ENCODE measurements at places on chromosomes 6 and 20.

- no peak for DNase-seq
Observed at GRCh38 chr20:10314198-10314597, 95.6 kb downstream of the SNAP25 start.

GRCh38 chr6:128422871-128423270, 97.5 kb downstream of the PTPRK start:
- DNase-seq, result no peak

GRCh38 chr6:37517411-37517812, 17.7 kb upstream of the CCDC167 start:
- DNase-seq, result no peak

GRCh38 chr6:159886270-159886669, 4.5 kb upstream of the MAS1 start:
- no peak for DNase-seq

- no peak for DNase-seq
Observed at GRCh38 chr20:37383229-37383989, 37.5 kb downstream of the SRC start.

GRCh38 chr6:43722920-43723545, 35.4 kb upstream of the MRPS18A start:
- no peak for DNase-seq

GRCh38 chr6:73521351-73521985, 636 bp upstream of the EEF1A1 start:
- DNase-seq, result peak; percentile 96

DNA sequence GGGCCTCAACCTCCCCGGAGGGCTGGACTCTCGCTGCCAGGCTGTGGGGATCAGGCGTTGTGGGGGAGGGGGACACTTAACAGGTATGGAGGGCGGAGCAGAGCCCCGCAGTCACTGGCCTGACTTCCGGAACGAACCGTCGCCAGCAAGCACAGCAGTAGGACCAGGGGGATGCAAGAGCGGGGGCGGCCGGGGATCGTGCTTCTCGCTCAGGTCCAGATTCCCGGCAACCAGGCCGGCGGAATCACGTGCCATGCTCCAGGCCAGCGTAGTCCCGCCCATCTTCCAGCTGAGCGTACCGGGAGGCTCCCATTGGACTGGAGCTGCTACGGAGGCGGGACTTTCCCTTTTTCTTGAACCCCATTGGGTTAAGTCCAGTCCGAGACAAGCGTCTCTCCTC, 10.0 kb upstream of the POU5F1 start:
- no peak for DNase-seq

GRCh38 chr20:35077341-35077740, 15.3 kb downstream of the TRPC4AP start:
- no peak for DNase-seq

DNA sequence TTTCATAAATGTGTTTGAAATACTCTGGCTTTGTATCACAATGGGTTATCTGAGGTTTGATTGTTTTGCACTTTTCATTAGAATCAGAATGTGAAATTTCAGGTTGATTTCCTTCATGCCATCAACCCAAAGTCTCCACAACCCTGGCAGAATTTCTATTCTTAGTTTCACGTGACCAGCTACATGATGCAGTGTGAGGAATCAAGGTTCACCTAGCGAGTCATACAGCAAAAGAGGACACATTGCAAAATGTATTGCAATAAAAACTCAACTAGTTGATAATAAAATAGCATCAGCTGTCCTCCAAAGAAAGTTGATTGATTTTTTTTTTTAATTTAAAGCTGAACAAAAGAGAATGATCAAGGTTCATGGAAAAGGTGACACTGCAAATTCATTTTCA, 2.2 kb downstream of the HAO1 start:
- DNase-seq, result no peak

DNA sequence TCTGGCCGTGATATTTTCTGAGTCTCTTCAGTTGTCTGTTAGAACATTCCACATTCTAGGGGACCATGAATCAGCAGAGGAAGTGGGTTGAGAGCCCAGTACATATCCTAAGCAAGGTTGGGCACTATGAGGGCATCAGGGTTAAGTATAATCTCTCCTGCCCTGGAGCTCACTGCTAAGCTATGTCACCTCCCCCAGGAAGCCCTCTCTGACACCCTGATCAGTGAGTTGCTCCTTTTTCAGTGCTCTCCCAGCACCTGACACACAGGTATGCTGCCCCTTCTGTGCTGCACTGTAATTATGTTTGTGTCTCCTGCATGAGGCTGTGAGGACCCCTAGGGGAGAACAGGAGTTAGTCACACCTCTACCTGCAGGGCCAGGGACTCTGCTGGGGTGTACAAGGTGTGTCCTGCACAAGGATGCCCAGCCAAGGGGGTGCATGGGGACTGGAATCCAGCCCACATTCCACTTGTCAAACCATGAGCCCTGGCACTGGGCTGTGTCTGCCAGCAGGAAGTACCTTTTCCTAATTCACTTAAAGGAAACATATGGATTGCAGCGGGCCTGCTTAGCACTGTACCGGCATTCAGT, 3.9 kb downstream of the RAB44 start:
- peak; percentile 9 for DNase-seq

DNA sequence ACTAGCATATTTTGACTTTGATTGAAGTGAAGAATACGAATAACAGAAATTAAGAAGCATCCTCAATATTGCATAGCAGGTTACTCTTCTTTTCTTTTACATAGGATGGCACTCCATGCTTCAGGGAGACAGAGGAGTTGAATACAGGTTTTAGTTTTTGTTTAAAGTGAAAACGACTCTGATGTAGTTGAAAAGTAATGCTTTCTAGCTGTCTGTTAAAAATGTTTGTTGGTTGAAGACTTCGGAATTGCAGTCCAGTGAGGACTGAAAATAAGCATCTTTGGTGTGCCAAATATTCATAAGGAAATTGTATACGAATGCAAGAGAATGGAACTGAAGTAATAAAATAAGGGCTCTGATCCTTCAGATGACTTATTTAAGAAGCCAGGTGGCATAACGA, 618 bp upstream of the SLC16A10 start:
- no peak for DNase-seq

- DNase-seq, result no peak
Observed at GRCh38 chr20:3699037-3699436, 13.4 kb downstream of the SIGLEC1 start.

- DNase-seq, result no peak
Observed at GRCh38 chr20:25586877-25587276, 1.5 kb upstream of the NINL start.

DNA sequence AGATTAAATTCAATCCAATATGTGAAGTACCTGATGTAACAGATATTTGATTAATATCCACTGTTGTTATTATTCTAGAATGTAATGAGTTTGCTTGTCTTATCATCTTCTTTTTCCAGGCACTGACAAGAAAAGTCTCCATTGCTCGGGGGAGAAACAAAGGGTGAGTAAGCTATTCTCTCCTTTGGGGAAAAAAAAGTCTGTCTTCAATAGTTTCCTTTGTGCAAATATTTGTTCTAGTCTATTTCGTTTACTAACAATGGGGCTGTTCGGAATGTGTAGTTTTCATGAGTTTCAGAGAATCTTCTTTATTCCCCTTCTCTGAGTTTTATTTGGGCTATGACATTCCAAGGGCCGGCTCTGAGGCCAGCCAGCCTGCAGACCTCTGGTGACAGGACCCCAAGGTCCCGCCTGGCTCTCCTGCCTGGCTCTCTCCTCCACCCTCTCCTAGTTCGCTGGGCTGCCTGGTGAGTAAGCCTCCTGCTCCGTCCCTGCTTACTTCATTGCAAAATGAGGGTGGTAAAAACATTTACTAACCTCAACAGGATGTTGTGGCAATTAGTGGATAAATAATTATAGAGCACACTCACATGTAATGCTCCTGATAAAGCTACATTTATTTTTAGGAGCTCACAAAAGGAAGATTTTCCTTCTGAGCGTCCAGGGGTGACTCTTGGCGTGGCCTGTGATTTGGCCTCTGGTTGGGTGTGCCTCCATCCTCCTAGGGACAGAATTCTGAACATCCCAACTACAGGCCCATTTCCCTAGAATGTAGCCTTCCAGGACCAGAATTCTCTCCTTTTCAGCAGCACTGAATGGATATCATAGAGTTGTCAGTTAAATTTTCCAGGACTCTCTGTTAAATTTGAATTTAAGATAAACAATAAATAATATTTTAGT, 43.1 kb upstream of the SNX9 start:
- DNase-seq, result no peak

DNA sequence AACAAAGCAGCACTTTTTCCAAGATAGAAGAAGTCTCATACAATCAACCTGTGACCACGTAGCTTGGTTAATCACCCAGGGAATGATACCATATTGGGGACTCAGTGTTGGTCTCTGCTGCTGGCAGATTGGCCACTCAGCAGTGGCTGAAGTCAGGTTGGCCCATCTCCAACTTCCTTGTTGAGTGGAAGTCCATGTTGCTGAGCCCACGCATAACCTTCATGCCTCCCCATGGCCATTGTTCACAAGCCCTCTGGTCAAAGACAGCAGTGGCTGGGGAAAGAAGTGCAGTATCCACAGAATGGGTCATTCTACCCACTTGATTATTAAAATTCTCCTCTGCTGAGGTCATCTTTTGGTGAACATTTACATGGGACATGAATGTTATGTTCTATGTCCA, 38.5 kb downstream of the PKIB start:
- DNase-seq, result no peak

GRCh38 chr20:1325173-1326030, 3.5 kb downstream of the SDCBP2 start:
- peak; percentile 96 for DNase-seq

DNA sequence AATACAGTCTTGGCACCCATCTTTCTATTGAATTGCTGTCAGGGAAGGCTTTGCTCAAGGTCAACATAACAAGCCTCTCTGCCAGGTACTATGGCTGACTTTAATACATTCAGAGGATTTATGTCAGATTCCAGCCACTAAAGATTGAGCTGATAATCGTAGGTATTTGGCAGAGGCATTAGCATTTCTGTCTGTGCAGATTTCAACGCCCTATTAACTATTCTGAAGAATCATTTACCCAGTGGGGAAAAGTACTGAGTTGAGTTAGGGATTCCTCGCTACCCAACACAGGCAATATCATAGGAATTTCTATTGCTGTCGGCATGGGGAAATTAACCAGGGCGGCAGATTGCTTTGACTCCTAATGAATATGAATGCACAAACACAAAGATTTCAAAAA, 233.7 kb upstream of the SPTLC3 start:
- DNase-seq, result peak; percentile 78

GRCh38 chr20:45347297-45347935, 808 bp downstream of the SDC4 start:
- DNase-seq, result no peak

- DNase-seq, result no peak
Observed at GRCh38 chr6:162198076-162198475, 529.5 kb downstream of the PRKN start.

DNA sequence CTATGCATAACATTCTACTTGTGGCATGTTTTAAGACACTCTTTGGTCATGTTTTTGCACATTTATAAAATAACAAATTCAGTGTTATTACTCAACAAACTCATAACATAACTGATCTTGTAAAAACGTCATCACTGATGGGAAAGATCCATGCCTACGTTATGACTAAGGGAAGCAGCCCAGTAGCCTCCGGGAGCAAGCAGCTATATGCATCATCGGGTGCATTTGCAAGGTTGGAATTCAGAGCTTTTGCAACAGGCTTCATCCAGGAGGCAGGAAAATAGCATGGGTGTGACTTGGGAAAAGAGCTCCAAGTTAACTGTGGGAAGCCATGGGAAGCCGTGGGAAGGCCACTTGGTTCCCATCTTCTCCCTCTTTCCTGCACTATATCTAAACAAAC, 271.6 kb upstream of the SGK1 start:
- no peak for DNase-seq

GRCh38 chr20:32962053-32962452, 42.2 kb downstream of the SUN5 start:
- no peak for DNase-seq

GRCh38 chr6:85132091-85132490, 317.8 kb upstream of the NT5E start:
- no peak for DNase-seq

GRCh38 chr6:108676555-108676954, 115.8 kb downstream of the FOXO3 start:
- DNase-seq, result no peak

GRCh38 chr20:64156136-64156885, 7.9 kb upstream of the MYT1 start:
- no peak for DNase-seq

DNA sequence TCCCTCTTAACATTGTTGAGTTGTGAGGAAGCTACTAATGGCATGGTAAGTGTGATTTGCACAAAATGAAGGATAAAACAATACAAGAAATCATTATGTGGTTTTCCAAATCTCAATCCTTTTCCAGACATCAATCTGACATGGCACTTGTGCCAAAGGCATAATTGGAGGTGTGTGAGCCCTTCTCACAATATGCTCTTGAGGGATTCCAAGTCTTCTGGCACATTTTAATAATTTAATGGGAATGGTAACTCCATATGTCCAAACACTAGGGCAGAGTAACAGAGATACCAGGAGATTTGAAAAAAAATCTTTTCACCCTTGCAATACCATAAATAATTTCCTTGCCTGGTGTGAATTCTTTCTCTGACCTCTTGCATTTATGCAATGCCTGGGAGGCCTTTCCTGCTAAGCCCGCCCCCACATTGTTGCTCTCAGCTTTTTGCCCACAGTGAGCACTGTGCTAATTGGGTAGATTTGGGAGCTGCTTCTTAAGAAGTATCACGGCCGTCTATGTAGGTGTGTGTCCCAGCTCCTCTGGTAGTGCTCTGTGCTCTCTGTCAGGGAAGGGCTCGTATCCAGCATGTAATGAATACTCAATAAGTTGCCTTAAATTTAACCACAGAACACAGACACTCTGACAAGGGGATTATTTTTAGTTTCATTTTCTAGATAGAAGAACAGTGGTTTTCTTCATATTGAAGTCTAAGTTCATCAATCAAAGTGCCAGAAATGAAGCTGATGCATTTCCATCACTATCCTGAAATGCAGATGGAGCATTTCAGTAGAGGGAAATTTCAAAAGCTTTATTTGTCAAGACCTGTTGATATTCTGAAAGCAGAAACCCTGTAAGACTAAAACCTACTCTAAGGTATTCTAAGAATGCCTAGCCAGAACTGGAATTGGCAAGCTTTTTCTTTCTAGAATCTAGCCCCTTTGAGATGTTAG, 54.4 kb upstream of the CEP85L start:
- DNase-seq, result no peak

- DNase-seq, result no peak
Observed at GRCh38 chr20:24943196-24943595, 5.9 kb upstream of the CST7 start.

DNA sequence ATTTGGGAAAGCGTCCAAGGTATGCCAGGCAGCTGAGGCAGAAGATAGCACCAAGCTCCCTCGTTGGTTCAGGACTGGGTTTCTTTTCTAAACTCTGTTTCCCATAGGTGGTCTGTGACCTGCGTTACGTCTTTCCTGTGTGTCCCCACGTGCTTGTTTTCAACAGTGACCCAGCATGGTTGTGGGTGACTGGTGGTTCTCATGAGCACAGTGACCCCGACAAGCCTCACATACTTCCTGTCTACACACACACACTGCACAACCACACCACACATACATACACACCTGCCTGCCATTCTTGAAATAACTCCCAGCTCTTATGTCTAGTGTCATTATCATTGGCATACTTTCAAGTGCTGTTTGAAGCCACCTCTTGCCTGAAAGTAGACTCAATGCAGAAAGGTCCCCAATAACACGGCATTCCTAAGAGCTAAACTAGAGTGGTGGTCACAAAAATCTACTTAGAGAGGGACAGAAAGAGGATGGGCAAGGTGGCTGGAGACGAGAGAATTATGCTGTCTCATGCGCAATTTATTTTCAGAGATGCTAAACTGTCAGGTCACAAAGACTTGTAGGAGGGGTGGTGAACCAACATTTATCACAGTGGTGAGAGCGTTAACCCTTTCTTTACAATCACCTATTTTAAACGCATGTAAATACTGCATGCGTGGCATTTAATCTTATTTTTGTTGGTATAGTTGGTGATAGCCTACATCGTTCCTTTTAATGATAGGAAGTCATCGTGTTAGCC, 66.7 kb downstream of the GCNT2 start:
- DNase-seq, result peak; percentile 64

All from NCI-H526 treated with DMSO at 0.1 percent for 48 hours (cell line).